Stimulated activated CD8-positive, alpha-beta memory T cell treated with anti-CD3 and anti-CD28 coated beads, Interleukin-12 subunit alpha, Interleukin-12 subunit beta, amount 100 ng/mL, for 1 hour (primary cell): ENCODE measurements at places on chromosomes 3 and 15.

- DNase-seq: no peak
Measured at GRCh38 chr3:143484846-143485512, 363.3 kb downstream of the SLC9A9 start.

GRCh38 chr15:65653341-65653740, 31.6 kb downstream of the SLC24A1 start:
- DNase-seq: no peak

GRCh38 chr15:58115692-58116091, 22.5 kb upstream of the AQP9 start:
- DNase-seq: no peak

DNA sequence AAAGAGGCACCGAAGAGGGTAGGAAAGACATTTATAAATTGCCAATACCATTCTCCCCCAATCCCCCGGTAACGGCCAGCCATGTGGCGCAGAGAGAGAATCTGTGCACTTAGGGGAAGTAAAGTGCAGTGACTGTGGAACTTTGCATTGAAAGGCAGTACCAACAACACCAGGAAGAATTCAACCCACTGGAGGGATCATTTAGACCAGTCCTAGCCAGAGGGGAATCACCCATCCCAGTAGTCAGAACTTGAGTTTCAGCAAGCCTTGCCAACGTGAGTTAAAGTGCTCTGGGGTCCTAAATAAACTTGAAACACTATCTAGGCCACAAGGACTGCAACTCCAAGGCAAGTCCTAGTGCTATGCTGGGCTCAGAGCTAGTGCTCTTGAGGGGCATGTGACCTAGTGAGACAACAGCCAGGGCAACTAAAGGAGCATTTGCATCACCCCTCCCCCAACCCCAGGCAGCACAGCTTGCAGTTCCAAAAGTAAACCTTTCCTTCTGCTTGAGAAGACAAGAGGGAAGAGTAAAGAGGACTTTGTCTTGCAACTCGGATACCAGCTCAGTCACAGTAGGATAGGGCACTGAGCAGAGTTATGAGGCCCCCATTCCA, 15.0 kb downstream of the CEP70 start:
- no peak for DNase-seq

GRCh38 chr3:12894629-12895028, 53.3 kb upstream of the RPL32 start:
- no peak for DNase-seq

GRCh38 chr3:149592758-149593240, 65.0 kb downstream of the WWTR1 start:
- DNase-seq: no peak

GRCh38 chr3:59106085-59106648, 56.3 kb upstream of the CFAP20DC start:
- DNase-seq: no peak

DNA sequence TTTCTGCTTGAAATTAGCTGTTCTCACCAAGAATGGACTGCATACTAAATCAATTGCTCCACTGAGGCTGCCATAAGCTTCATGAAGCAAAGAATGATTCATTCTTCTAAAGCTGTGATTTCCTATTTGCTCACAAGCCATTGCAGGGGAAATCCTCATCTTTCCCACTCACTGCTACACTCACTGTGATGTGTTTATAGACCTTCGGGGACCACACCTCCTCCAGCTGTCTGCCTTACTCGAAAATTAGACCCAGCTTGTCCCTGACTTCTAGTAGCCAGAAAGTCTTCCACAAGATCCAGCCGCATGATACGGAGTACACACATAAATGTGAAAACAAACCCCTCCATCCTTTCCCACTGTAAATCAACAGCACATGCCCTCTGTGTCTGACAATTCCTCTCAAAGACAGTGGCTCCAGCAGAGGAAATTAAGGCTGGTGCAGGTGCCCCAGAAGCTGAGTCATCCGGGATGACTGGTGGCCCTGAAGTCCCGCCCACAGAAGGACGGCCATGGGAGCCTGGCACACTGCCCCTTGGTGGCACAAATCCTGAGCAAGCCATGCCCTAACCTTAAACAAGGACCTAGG, 172.0 kb downstream of the STT3B start:
- DNase-seq: no peak

DNA sequence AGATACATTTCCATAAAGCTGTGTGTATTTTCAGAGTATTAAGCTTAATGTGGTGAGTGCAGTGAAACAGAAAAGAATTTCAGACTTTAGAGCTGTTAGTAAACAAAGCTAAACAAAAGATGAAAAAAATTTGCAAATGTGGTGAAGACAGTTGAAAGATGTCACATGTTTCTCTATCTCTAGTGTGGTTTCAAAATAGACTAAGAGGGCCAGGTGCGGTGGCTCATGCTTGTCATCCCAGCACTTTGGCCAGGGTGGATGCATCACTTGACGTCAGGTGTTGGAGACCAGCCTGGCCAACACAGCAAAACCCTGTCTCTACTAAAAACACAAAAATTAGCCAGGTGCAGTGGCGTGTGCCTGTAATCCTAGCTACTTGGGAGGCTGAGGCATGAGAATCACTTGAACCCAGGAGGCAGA, 466.0 kb upstream of the NR2F2 start:
- DNase-seq: no peak

DNA sequence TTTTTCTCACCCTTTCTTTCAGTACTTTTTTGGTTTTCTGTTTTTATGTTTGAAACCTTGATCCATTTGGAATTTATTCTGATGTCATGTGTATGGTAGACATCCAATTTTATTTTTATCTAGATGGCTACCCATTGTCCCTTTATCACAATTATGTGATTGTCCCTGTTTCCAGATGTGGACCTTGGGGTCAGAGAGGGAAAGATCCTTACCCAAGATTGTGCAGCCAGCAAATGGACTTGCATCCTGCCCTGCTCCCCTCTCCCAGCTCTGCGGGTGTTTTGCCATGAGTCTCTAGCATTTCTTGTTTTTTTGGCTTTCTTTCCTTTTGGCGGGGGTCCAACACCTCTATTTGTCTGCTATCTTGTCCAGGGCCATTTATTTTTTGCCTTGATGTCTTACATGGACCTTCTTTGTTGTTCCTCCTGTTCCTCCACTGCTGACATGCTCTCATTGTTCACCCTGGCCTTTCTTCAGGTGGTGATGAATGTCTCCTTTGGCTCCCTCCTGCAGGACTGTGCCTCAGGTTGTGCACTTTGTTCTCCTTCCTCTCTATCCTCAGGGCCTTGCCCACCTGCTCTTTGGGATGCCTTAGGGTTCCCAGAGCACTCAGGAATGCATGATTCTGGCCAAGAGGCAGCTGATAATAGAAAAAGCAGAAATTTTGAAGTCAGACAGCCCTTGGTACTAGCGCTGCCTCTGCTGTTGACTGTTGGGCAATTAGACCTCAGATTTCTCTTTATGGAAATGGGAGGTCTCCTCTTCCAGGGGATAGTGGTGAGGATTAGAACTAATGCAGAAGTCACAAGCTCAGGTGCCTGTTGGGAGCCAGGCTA, 84.3 kb downstream of the EEFSEC start:
- DNase-seq: no peak

GRCh38 chr15:71883447-71883846, 73.1 kb downstream of the NR2E3 start:
- no peak for DNase-seq

DNA sequence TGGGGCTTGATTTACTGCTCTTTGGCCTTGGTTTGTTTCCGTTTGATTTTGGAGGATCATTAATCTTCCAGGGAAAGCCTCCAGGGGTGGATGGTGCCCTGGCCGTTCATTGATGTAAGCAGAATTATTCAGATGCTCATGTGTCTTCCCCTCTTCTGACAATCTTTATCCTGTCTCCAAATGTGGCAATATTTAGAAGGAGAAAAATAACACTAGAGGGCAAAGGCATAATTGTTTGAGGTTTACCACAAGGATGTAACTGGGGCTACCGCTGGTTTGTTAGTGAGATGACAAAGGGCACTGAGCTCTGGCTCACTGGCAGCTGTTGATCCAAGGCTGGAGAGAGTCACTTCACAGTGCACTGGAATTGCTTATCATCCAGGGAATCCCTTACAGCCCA, 18.2 kb upstream of the PLCL2 start:
- no peak for DNase-seq

DNA sequence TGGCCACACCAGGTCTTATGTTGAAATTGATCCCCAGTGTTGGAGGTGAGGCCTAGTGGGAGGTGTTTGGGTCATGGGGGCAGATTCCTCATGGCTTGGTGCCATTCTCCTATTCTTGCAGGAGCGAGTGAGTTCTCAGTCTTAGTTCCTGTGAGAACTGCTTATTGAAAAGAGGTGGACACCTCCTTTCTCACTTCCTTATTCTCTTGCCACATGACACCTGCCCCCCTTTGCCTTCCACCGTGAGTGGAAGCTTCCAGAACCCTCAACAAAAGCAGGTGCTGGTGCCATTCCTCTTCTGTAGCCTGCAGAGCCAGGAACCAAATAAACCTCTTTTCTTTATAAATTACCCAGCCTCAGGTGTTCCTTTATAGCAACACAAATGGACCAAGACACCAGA, 318.1 kb upstream of the MCTP2 start:
- DNase-seq: no peak

- no peak for DNase-seq
Measured at GRCh38 chr15:77416954-77417353, 3.0 kb downstream of the PEAK1 start.

DNA sequence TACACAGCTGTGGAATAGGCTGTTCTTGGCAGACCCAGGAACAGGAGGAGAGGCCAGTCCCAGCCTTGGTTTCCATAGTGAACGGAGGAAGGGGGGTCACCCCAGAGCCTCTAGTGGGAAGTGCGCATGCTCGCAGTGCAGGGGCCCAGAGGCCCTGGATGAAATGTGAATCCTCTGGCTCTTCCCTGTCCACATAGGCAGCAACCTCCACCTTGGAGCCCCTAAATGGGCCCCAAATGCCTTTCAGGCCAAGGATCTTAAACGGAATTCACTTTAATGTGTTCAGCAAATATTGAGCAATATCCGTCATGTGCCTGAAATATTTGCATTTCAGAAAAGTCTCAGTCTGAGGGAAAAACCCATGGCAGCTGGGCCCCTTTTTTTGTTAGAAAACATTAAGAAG, 3.3 kb upstream of the NDN start:
- no peak for DNase-seq

GRCh38 chr3:126003447-126004190, 34.6 kb downstream of the ROPN1B start:
- no peak for DNase-seq

GRCh38 chr3:16831846-16832245, 52.9 kb upstream of the PLCL2 start:
- DNase-seq: no peak

DNA sequence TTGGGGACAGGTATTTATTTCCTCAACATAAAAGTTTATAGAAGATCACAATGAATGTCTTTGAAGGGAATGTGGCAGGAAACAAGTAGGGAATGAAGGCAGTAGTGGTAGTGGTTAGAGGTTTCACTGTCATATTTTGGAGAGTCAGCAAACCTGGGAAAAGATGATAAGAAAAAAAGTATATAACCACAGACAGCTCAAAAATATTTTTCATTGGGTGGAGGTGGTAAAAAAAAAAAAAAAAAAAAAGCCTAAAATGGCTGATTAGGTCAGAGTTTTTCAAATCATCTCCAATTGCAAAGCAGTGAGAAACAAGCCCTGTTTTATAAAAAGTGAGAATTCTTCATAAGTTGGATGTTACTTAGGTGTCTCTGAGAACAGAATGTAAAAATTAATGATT, 400.0 kb downstream of the LSAMP start:
- no peak for DNase-seq

GRCh38 chr15:45133561-45133920, 3.7 kb downstream of the DUOX1 start:
- no peak for DNase-seq

DNA sequence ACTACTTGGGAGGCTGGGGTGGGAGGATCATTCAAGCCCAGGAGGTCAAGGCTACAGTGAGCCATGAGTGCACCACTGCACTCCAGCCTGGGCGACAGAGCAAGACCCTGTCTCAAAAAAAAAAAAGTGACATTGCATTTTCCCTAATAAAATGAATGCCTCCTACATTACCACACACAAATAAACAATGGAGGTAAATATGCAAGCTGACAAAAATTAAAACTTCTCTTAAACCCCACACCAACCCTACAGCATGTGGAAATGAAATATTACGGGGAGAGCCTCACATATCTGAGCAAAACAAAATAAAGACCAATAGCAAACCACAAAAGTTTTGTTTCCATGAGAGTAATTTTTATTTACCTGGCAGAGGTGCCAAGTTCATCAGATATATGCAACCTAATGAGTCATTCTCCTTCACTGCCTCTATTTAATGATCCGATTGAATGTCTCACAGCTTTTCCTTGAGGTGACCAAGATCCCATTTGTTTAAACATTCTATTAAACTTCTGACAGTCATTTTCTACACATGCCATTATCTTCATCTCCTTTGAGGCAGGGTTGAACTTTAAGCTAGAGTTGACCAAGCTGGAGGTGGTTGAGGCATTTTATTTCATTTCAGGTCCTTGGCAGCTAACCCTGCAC, 9.4 kb upstream of the CAV3 start:
- no peak for DNase-seq

- no peak for DNase-seq
Measured at GRCh38 chr3:55543181-55543614, 56.1 kb upstream of the WNT5A start.

GRCh38 chr3:188306435-188307005, 152.6 kb downstream of the LPP start:
- no peak for DNase-seq

- DNase-seq: no peak
Measured at GRCh38 chr15:74821091-74821789, 5.2 kb upstream of the CPLX3 start.

- no peak for DNase-seq
Measured at GRCh38 chr3:196706327-196706726, 5.7 kb downstream of the CEP19 start.

- DNase-seq: no peak
Measured at GRCh38 chr3:57545636-57546268, 1.6 kb upstream of the DNAH12 start.

DNA sequence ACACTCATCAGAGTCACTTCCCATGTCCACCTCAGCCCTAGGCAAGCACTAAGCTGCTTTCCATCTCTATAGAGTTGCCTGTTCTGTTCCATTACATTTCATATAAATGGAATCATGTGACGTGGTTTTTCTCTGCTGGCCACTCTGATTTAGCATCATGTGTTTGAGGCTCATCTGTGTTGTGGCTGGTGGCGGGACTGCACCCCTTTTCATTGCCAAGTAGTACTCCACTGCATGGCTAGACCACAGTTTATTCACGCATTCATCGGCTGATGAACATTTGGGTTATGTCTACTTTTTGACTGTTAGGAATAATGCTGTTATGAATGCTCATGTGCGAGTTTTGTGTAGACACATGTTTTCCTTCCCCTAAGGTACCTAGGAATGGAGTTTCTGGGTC, 114.9 kb downstream of the TMEM266 start:
- DNase-seq: no peak
